ENCODE measurements at places on chromosomes 4 and X.

- DNase-seq: no peak
These were observed 89.8 kb downstream of the EMCN start for GRCh38 chr4:100428051-100428450.

- no peak for DNase-seq
These were observed 10.3 kb downstream of the PLCXD1 start for GRCh38 chrX:291411-291901.

- no peak for DNase-seq
These were observed 34.3 kb downstream of the ZNF185 start for GRCh38 chrX:152932144-152932543.

- no peak for DNase-seq
These were observed 73.6 kb upstream of the TLL1 start for GRCh38 chr4:165799384-165799815.

DNA sequence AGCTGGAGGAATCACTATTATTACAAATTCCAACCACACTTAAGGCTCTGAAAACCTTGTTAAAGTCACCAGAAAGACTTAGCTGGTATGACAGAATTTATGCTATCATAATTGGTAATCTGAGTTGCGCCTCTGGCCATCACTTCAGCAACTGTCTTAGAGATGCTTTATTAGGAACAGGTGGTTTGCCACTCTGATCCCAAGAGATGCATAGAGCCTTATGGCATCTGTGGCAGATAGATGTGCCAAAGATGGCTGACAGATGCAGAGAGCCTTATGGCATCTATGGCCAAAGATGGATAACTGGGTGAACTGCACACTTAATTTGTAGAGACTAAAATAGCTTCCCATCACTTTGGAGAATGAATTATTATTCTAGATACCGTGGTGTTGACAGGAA is 32.3 kb upstream of the PLAC8 start:
- DNase-seq: no peak

DNA sequence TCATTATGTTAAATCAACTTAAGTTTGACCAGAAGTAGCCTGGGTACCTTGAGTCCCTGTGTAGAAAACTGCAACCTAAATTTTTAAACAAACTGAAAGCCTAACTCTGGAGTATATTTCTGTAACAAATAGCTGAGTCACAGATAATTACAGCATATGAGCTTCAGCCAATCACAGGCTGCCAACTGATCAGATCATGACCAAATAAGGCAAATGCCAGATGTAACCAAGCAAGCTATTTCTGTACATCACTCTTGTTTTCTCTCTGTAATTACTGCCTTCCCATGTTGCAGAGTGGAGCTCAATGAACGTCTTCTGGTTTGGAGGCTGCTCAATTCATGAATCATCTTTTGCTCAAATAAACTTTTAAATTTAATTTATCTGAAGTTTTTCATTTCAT is 980.9 kb upstream of the DIAPH2 start:
- DNase-seq: no peak

GRCh38 chrX:69088171-69088938 is 76.9 kb downstream of the PJA1 start:
- DNase-seq: no peak

- no peak for DNase-seq
These were observed 19.0 kb upstream of the PDE5A start for GRCh38 chr4:119647558-119647957.

Measured in stimulated activated CD4-positive, alpha-beta T cell treated with anti-CD3 and anti-CD28 coated beads, Interleukin-1b, Interleukin-23, amount 100 ng/mL, for 1 hour (primary cell).